ENCODE measurements at places on chromosomes 2 and 18.

DNA sequence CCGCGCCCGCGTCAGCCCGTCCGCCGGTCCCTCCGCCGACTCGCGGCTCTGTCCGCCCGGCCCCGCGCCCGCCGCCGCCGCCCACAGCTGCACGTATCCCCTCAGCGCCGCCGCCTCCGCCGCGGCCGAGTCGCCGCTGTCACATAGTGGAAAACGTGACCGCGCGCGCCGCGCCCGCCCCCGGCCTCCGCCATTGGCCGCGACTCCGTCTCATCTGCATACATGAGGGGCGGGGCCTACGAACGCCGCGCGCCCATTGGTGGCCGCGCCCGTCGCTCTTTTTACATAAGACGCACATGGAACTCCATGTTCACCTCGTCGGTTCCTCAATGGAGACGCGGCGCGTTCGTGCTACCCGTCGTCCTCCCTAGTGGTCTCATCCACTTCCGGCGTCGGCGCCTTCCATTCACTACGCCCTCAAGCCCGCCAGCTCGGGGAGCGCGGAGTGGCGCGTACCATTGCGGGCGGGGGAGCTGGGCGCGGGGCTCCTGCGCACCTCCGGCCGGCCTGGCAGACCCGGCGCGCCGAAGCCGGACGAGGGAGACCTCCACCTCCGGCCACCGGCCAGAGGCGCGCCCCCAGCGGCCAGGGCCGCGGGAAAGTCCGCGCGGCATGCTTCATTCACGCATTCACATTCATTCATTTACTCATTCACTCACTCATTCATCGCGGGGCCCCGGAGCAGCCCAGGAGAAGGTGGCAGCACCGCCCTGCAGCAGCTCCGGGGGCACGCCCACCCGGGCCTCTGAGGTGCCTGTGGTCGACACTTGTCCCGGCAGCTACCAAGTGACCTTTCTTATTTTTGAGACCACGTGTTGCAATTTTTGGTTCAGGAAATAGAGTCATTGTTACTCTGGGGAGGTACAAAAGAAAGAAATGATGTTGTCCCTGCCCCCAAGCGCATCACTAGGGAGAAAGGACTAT is 502 bp upstream of the PER2 start:
- H3K4me1 ChIP-seq, result peaks cover 39% of the 10 kb centered on the region
- H3K27me3 ChIP-seq, result peaks cover 3% of the 10 kb centered on the region
- DNase-seq, result peak; percentile 99
- H3K36me3 ChIP-seq, result no peaks in the 10 kb centered on the region
- peak overlapping the region; percentile 85 for H3K4me3 ChIP-seq

- peaks cover 1% of the 10 kb centered on the region for H3K4me1 ChIP-seq
- no peak overlapping the region for H3K4me3 ChIP-seq
- no peaks in the 10 kb centered on the region for H3K36me3 ChIP-seq
- H3K27ac ChIP-seq, result no peak overlapping the region
- no peak for DNase-seq
- H3K27me3 ChIP-seq, result no peaks in the 10 kb centered on the region
Observed at GRCh38 chr18:22822841-22823508, 110.2 kb upstream of the RBBP8 start.

DNA sequence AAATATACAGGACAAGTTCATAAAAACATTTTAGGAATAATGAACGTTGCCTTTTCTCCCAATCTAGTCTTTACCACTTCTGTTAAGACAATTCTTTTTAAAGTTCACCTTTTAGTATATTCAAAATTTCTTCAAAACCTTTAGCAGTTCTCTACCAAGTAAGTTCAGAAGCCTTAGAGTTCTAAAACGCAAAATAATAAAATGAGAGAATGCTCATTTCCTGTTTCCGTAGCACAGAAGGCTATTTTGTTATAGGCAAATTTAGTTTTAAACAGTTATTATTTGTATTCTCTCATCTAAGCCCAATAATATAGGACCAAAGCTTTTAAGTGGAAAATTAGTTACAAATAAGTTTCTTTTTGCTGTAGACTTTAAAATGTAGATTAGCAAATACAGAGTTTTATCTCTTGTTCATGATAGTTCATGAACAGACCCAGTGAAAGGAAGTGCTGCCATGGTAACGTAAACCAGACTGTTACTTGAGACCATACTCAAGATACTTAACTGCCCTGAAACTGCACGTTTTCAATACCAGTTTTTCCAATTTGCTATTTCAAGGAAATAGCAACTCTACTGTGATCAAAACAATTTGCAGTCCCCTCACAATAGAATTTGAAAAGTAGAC is 173.1 kb upstream of the STON1 start:
- no peaks in the 10 kb centered on the region for H3K27me3 ChIP-seq
- peak; percentile 80 for DNase-seq
- H3K4me3 ChIP-seq, result no peak overlapping the region
- H3K27ac ChIP-seq, result no peak overlapping the region

- no peaks in the 10 kb centered on the region for H3K27me3 ChIP-seq
- H3K4me1 ChIP-seq, result no peaks in the 10 kb centered on the region
- H3K4me3 ChIP-seq, result no peak overlapping the region
- no peak for DNase-seq
- no peak overlapping the region for H3K27ac ChIP-seq
- H3K36me3 ChIP-seq, result no peaks in the 10 kb centered on the region
Observed at GRCh38 chr2:193463011-193463410, 1268.3 kb upstream of the TMEFF2 start.

DNA sequence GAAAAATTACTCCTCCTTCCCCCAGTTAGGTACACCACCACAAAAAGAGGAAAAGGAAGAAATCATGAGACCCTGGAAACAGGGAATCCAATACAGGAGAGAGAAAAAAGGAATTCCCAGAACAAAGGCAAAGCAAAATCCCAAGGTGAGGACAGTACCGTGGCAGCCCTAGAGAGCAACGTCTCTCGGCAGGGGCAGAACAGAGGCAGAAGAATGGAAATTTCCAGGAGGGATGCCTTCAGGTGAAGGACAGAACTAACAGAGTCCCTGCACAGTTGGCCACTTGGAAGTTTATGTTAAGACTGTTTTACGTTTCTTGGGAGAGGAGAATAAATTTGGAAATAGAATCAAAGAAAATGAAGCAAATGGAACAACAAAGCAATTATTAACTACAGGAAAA is 27.7 kb downstream of the GRB14 start:
- no peak overlapping the region for H3K4me3 ChIP-seq
- H3K4me1 ChIP-seq, result peaks cover 4% of the 10 kb centered on the region
- no peak for DNase-seq
- H3K36me3 ChIP-seq, result peaks cover 9% of the 10 kb centered on the region

DNA sequence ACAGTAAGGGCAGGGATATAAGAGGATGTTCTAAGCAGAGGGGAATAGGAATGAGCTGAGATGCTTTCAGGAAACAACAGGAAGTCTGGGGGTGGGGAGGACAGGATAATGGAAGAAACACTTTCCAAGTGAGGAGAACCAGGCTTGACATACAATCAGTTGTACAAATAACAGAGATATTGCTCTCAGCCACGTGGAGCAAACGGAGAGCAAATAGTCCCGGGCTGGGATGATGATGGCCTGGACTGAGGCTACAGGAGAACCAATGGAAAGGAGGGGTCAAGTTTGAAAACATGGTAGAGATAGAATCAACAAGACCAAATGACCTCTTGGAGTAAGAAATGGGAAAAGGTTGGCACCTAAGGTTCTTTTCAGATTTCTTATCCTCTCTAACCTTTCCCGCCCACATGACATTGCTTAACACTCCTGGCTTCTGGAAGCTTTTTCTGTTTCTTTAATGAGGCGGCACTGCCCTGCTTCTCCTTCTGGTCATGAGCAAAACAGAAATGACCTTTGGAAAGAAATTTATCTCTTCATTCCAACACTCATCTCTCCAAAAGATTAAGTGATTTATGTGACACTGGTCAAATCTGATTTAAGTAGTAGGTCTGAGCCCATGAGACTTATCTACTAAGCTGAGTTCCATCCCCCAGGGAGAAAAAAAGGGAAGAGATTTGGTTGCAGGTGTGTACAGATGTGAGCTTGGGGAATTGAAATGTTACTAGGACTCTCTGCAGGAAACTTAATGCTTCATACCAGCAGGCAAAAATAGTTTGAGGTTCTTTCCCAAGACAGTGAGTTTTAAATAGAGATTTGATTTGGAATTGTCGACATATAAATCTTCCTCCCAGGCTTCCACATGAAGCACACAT is 442.9 kb upstream of the HNRNPA3 start:
- no peaks in the 10 kb centered on the region for H3K4me1 ChIP-seq
- no peak overlapping the region for H3K4me3 ChIP-seq
- DNase-seq, result no peak
- H3K27ac ChIP-seq, result no peak overlapping the region
- H3K36me3 ChIP-seq, result no peaks in the 10 kb centered on the region

- no peaks in the 10 kb centered on the region for H3K4me1 ChIP-seq
- H3K27me3 ChIP-seq, result no peaks in the 10 kb centered on the region
- no peak overlapping the region for H3K27ac ChIP-seq
- peak; percentile 1 for DNase-seq
- no peaks in the 10 kb centered on the region for H3K36me3 ChIP-seq
Observed at GRCh38 chr2:152875701-152876695, 157.6 kb downstream of the ARL6IP6 start.

DNA sequence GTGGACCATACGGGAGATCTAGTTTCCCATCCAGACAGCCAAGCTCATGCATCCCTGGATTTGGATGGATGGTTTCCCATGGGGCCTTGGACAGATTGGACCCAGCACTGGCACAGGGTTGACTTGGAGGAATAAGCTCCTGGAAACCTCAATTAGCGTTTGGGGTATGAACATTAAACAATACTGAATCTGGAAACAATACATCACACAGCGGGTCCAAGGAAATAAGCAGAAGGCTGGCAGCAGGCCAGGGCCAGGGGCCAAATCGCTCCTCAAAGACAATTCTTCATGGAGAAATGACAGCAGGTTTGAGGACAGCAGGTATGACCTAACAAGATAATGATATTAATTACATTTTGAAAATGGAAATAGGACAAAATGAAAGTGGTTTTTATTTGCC is 540.6 kb downstream of the RIT2 start:
- DNase-seq, result no peak
- H3K4me1 ChIP-seq, result no peaks in the 10 kb centered on the region
- H3K36me3 ChIP-seq, result no peaks in the 10 kb centered on the region

DNA sequence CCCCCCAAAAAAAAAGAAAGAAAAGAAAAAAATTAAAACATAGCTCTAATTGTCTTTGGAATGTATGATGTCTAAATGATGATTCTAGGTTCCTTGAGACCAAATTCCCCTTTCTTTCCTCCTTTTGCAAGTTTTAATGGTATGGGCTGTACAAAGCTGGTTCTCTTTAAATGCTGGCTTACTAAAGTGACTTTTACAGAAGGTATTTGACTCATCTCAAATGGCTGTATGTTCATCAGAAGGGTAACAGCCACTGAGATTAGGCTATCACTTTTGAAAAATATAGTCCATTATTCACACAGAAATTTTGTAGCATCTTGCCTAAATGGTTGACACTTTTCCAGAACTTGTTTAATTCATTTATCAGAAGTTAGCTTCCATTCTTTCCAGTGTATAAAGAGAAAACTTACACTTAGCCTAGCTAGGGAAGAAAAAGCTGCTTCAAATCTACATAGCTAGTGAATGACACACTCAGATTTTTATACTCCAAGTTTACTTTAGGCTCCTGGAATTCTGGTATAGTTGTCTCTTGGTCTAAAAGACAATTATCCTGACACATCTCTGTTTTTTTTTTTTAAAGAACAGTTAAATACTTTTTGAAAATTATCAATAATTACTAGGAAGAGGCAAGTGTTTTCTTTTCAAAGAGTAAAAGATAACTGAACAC is 622.6 kb downstream of the LRP1B start:
- H3K4me1 ChIP-seq, result no peaks in the 10 kb centered on the region
- DNase-seq, result no peak
- no peaks in the 10 kb centered on the region for H3K36me3 ChIP-seq
- no peak overlapping the region for H3K27ac ChIP-seq

- peak; percentile 72 for DNase-seq
- peaks cover 16% of the 10 kb centered on the region for H3K4me1 ChIP-seq
- no peaks in the 10 kb centered on the region for H3K27me3 ChIP-seq
- H3K27ac ChIP-seq, result peak within 1 kb of the TSS; percentile 31
Observed at GRCh38 chr18:23134780-23135549, at the start of gene CABLES1. Gene CABLES1 (plus strand): TSS chr18:23135485. CDS start chr18:23135763, 278 bp downstream.

- H3K27me3 ChIP-seq, result no peaks in the 10 kb centered on the region
- no peaks in the 10 kb centered on the region for H3K36me3 ChIP-seq
- H3K4me3 ChIP-seq, result no peak overlapping the region
- no peak for DNase-seq
Observed at GRCh38 chr18:21369146-21369545, 127.1 kb downstream of the GREB1L start.

- H3K4me3 ChIP-seq, result no peak overlapping the region
- H3K36me3 ChIP-seq, result no peaks in the 10 kb centered on the region
- peaks cover 44% of the 10 kb centered on the region for H3K27me3 ChIP-seq
- DNase-seq, result no peak
Observed at GRCh38 chr2:128793404-128793803, 474.7 kb upstream of the HS6ST1 start.

DNA sequence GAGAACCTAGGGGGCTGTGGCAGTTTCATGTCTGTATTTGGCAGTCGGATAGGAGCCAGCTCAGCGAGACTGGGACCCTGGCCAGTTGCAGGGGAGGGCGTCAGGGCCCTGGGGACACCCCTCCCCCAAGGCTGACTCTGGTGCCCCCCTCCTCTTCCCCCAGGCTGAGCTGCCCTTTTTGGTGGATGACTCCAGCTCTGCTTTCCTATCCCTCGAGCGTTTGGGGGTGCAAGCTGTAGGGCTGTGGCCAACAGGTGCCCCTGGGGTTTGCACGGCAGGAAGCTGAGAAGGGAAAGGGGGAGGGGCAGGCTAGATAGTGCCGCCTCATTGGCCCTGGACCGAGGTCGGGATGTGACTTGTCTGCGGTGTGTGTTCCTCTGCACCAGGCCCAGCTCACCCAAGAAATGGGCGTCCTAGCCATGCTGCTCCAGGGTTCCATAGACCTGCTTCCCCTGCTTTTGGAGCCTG is 26.4 kb downstream of the SPEG start:
- H3K27me3 ChIP-seq, result no peaks in the 10 kb centered on the region
- H3K4me3 ChIP-seq, result no peak overlapping the region
- peak overlapping the region; percentile 30 for H3K27ac ChIP-seq

GRCh38 chr18:48296581-48296980 is 112.6 kb downstream of the ZBTB7C start:
- DNase-seq, result no peak
- H3K27ac ChIP-seq, result no peak overlapping the region
- no peak overlapping the region for H3K4me3 ChIP-seq
- peaks cover 3% of the 10 kb centered on the region for H3K4me1 ChIP-seq
- H3K36me3 ChIP-seq, result no peaks in the 10 kb centered on the region
- no peaks in the 10 kb centered on the region for H3K27me3 ChIP-seq

DNA sequence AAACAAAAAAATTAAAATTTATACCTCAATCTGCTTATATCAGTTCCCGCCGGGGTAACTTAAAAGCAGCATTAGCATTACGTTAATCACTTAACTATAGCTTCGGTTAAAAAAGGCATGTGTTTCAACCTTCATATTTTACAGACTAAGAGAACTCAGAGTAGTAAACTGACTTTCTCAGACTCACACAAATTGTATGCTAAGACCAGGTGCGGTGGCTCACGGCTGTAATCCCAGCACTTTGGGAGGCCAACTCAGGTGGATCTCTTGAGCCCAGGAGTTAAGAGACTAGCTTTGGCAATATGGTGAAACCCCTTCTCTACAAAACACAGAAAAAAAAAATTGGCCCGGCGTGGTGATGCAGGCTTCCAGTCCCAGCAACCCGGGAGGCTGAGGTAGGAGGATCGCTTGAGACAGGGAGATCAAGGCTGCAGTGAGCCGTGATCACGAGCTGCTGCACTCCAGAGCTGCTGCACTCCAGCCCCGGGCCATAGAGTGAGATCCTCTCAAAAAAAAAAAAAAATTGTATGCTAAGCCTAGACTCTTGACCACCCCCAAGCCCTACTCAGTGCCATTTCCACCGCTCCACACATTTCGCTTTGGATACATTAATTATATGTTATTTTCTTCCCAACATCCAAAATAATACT is 2.4 kb downstream of the HNRNPLL start:
- peak overlapping the region; percentile 82 for H3K4me3 ChIP-seq
- H3K4me1 ChIP-seq, result peaks cover 3% of the 10 kb centered on the region
- DNase-seq, result peak; percentile 49
- no peaks in the 10 kb centered on the region for H3K27me3 ChIP-seq
- H3K27ac ChIP-seq, result no peak overlapping the region
- H3K36me3 ChIP-seq, result no peaks in the 10 kb centered on the region

Measured in mesenchymal stem cell (in vitro differentiated cells and primary cell).